CD4-positive, alpha-beta T cell treated with Interferon alpha-2 for 1 hour (primary cell): ENCODE measurements at places on chromosomes 12 and 14.
A peak's percentile ranks its signal among the peaks of the same experiment; 100 is the strongest.

DNA sequence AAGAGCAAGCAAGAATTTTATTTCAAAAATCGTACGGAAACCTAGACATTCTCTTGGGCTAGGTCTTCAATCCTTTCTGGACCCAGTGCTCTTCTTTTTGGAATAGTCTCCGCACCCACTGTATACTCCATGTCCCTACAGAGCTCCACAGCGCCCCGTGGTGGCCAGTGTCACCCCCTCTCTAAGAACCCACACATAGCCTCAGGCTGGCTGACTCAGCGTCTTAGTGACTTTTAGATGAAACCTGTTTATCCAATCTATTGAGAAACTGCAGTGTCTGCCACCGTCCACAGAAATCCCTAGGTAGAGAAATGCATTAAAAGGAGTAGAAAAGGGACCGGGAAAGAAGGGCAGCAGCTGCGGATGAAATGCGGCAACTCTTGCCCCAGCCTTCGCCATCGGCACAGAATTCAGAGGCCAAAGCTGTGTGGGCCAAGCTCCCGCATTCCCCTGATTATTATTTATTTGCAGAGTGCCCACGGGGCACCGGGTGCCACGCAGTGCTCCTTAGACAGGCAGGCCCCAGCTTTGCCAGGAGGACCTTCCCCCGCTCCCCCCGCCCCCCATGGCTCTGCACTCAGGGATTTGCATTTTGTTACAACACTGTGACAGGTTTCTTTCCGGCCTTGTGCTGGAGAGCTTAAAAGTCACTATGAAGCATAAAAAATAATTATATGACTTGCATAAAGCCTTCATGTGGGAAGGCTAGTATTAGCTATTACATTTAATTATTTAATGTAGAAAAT is 170.1 kb upstream of the FKBP4 start:
- DNase-seq, result no peak

GRCh38 chr12:111311011-111311410 is 57.9 kb downstream of the PHETA1 start:
- no peak for DNase-seq

- no peak for DNase-seq
Observed at GRCh38 chr12:107349008-107349747, 255.8 kb upstream of the CRY1 start.

- DNase-seq, result no peak
Observed at GRCh38 chr14:70567791-70568190, 32.7 kb downstream of the MED6 start.

- no peak for DNase-seq
Observed at GRCh38 chr12:43805149-43805859, 813 bp downstream of the TWF1 start.

DNA sequence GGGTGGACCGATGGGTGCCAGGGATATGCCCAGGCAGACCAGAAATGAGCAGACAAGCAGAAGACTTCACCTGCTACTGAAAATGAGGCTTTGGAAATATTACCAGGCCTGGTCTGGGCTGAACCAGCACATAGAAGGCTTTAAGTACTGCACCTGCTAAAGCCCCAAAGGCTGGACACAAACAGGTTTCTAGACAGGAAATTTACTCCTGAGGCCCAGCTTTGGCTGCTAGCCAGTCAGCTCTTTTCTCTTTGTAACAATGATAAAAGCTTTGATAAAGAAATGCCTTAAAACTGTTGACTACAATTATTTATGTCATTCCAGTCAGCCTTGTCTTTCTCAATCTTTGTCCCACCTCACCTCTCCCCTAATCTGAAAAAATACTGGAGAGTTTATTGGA is 228.9 kb upstream of the EGLN3 start:
- DNase-seq, result no peak

DNA sequence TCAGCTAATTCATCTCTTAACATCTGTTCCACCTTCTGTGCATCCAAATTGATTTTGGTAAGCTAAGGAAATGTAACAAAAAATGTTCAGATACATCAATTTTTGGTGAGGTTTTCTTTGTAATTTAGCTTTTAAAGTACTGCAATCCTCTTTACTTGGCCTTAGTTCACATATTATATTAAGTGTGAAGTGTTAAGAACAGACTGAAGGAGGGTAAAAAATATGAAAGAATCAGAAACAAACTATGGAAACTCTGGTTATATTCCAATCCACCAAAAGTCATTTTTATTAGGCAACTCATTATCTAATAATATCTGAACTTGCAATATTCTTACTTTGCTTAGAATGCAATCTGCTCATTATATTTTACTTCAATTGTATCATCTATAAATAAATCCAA is 49.1 kb downstream of the CEP290 start:
- no peak for DNase-seq

GRCh38 chr14:101707863-101708620 is 53.5 kb upstream of the PPP2R5C start:
- no peak for DNase-seq

GRCh38 chr12:25655702-25656101 is 102.6 kb upstream of the LMNTD1 start:
- no peak for DNase-seq

GRCh38 chr12:117309276-117309925 is 52.0 kb downstream of the NOS1 start:
- no peak for DNase-seq

GRCh38 chr12:124906606-124907261 is 7.7 kb downstream of the UBC start:
- peak; percentile 91 for DNase-seq

DNA sequence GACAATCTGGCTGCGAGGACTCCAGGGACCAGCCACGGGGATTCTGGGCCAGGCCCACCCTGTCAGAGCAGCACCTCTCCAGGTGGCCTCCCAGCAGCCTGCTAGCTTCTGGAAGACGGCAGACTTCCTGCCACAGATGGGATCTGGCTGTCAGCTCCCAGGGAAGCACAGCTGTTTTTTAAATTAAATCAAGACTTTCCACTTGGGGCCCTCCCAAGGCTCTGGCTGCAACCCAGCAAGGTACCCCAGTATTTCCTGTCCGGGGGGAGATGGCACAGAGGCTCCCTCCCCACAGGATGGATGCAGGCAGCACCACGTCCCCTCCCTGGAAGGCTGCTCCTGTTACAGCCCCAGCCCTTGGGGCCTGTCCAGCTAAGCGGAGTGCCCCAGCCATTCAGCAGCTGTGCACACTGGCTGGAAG is 56.9 kb downstream of the ACTN1 start:
- DNase-seq, result no peak

DNA sequence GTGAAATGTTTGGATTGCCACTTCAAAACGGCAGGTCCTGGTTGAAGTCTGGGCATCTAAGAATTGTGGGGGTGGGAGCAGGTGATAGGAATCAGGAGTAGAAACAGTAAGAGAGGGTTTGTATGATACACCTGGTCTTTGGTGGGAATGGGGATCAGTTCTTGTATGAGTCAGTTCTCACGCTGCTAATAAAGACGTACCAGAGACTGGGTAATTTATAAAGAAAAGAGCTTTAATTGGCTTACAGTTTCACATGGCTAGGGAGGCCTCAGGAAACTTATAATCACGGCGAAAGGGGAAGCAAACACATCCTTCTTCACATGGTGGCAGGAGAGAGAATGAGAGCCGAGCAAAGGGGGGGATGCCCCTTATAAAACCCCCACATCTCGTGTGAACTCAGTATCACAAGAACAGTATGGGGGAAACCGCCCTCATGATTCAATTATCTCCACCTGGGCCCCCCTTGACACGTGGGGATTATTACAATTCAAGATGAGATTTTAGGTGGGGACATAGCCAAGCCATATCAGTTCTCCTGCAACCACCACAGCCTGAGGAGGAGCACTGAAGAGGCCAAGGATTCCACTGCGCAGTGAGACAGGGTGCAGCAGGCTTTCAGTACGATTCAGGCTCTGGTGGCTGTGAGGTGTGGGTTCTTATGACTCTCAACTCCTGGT is 52.1 kb downstream of the DRAM1 start:
- DNase-seq, result no peak

DNA sequence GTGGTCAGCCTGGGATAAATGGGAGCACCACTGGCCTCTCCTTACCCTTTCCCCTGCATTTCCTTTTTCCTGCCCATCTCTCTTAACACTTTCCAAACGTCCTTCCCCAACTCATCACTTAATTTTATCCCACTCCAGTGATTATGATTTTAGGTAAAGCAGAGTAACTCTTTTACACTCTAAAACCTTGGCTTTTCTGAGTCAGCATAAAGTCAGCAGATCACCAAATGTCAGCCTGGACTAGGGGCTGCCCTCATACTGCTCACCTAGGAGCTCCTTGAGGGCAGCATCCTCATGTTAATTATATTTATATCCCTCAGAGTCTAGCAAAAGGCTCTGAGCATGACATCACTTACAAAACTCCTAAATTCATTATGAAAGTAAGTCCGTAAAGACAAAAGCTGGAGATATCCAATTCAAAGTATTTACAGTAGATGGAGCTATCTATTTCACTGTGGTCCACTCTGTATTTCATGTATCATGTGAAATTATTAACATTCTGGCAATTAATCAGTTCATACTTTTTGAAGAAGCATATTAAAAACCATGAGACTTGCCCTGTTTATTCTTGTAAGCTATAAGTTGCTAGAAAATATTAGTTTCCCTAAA is 17.0 kb upstream of the DICER1 start:
- DNase-seq, result no peak

GRCh38 chr14:48936849-48937248 is 649.3 kb downstream of the RPS29 start:
- DNase-seq, result no peak

- no peak for DNase-seq
Observed at GRCh38 chr14:100348253-100348729, 25.2 kb downstream of the SLC25A47 start.

DNA sequence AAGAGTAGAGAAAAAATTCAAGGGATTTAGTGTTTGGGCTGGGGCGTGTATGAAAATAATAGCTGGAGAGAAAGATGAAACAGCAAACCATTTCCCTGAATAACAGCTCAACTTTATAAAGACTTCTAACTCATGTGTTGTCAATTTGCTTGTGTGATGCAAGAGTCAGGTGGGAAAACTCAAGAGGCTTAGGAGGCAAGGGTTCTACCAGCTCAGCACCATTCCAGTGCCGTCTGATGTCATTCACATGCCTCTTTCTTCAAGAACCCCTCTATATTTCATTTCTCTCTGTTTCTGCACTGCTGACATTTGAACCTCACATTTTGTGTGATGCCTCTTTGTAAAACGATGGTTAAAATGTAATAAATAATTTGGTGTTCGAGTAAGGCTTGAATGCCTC is 192.2 kb downstream of the PRKD1 start:
- no peak for DNase-seq

GRCh38 chr14:38723959-38724358 is 379.1 kb downstream of the SEC23A start:
- DNase-seq, result no peak

DNA sequence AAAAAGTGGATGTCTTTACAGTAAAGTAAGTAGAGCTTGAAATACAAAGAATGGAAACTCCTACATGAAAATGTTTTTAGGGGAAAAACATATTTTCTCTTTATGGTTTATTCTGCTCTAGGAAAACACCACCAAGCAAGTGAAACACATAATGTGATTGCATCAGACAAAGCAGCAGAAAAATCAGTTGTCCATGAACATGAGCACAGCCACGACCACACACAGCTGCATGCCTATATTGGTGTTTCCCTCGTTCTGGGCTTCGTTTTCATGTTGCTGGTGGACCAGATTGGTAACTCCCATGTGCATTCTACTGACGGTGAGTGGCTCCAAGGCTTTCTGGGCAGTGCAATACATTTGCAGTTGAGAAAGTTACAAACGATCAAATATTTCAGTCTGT is 42.6 kb upstream of the PLEKHD1 start:
- no peak for DNase-seq

GRCh38 chr12:109276160-109276559 is 32.9 kb downstream of the FOXN4 start:
- DNase-seq, result no peak

- no peak for DNase-seq
Observed at GRCh38 chr12:132294121-132295034, 35.0 kb downstream of the GALNT9 start.

DNA sequence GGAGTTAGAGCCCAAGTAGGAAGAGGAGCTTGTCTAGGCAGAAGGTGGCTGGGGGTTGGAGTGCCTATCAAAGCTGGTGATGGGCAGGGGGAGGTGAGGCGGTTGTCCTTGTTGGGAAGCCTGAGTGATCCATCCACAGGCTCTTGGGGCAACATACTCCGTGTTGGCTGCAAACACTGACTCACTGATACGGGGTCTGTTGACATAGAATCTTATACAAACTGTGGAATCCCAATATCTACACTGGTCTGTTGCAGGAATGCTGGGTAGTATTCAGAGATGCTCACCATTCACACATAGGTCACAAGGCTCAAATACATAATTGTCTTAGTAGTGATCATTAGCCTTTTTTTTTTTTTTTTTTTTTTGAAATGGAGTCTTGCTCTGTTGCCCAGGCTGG is 26.0 kb downstream of the ERH start:
- DNase-seq, result no peak

DNA sequence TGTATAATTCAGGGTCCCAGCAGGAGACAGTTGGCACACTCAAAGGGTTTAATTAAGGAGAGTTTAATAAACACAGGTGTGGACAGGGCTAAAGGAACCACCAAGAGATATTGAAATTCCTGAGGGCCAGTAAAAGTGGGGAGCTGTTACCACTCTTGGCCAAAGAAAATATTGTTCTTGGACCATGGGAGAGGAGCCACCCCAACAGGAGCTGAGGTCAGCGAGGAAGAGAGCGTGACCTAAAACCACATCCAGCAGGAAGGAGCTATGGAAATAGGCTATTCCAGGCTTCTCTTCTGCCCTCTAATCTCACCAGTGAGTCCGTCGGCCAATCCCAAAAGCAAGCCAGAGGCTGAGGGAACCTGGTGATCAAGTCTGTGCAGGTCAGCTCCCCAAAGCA is 390.8 kb downstream of the MED13L start:
- DNase-seq, result no peak

DNA sequence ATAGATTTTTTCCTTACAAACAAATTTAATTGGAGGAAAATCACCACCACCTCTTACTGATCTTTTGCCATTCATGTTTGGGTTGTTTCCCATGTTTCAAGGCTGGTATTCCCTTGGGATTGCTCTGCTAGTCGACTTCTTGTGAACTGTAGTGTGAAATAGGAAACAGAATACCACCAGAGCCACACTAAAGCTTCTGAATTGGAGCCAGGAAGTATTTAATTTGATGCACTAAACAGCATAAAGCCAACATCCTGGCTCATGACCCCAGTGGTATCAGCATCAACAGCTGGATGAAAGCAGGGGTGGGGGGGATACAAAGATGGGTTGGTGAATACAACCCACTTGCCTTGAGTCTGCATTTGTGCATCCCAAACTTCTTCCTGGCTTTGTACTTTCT is 127.5 kb downstream of the TBC1D30 start:
- DNase-seq, result no peak

GRCh38 chr14:81120501-81120900 is 100.3 kb downstream of the GTF2A1 start:
- DNase-seq, result no peak

- no peak for DNase-seq
Observed at GRCh38 chr12:124752437-124753227, 111.0 kb downstream of the SCARB1 start.

DNA sequence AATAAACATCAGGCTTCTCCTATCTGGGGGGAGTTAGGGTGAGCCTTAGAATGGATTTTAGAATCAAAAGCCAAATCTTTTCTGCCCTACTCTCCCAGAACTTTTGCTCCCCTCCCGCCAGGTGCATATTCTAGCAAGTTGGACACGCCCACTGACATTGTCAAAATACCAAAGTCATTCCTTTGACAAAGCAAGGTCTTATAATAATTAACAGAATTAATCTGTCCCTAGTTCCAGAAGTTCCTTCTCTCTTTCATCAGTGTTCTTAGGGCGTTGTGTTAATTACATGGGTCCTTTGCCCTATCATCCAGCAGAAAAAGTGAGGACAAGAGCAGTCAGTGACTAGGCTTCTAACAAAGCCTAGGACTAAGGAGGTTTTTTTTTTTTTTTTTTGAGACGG is 2.4 kb downstream of the PRR13 start:
- no peak for DNase-seq

GRCh38 chr12:105177208-105177607 is 58.8 kb downstream of the APPL2 start:
- DNase-seq, result no peak
